Stimulated activated CD4-positive, alpha-beta T cell treated with anti-CD3 and anti-CD28 coated beads, TNF-alpha, amount 100 ng/mL, for 1 hour (primary cell): ENCODE measurements at places on chromosomes 1 and 21.

DNA sequence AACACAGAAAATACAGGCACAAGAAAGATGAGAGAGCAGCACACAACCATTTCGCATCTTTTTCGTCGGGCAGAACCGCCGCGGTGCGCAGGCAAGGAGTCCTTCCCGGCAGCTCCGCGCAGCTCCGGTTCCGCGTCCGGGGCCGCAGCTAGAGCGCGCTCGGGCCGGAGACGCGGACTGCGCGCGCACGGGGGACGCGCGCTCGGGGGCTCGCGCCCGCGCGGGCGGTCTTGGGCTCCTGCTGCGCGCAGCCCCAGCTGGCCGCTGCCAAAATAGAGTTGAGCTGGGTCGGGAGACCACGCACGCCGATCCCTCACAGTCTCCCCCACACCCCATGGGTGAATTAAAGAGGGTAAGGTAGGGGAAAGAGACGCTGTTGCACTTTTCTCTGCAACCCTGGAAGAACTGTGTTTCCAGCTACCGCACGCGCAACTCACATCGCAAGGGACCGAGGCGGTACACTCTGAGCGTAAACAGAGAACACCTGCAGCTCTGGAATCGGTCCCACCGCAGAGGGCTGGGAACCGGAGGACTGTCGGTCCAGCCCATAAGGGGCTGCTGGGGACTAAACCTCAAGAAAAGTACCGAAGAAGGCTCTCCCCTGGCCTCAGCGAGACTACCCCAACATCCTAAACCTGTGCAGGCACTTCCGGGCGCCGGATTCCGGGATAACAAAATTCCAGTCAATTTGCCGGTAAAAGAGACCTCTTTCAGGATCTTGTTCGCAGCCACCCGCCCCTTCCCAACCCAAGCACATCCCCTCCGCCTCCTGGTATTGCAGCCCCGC, 1.7 kb downstream of the NR5A2 start:
- no peak for DNase-seq

- DNase-seq, result no peak
Measured at GRCh38 chr1:210222340-210223006, 10.1 kb upstream of the SERTAD4 start.

DNA sequence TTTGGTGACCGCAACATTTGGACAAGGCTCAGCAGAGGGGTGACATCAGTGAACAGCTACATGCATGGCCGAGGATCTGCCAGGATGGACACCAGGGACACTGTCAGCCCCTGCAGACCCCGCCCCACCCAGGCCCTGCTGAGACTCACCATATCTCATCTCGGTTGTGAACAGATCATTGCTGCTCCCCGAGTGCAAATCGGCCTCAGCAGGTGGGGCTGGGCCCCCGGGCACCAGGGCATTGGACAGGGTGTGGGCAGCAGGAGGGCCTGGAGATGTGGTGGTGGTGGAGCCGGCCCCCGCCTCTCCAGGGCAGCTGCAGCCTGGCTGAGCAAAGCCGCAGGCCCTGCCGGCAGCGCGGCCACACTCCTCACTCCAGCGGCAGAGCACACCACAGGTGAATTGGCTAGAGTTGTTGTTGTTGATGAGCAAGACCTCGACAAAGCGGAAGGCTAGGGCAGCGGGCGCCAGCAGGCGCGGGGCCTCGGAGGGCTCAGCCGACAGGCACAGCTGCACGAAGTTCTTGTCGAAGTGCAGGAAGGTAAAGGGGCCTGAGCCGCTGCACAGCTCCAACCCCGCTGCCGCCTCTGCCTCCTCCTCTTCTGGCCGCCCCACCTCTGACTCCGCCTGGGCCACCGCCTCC, 8.2 kb downstream of the ADGRB2 start:
- no peak for DNase-seq

- DNase-seq, result no peak
Measured at GRCh38 chr1:102578804-102579203, 529.5 kb downstream of the COL11A1 start.
